Astrocyte (in vitro differentiated cells and primary cell): ENCODE measurements at places on chromosomes 4 and X. TPM values are rescaled to one million over a fixed set of nuclear protein-coding genes. Genes with fewer than 3 reads are reported as not detected.

Gene C4orf51
- not detected in 2 replicates for total RNA-seq

Gene RS1
- total RNA-seq: not detected in 2 replicates

- DNase-seq: no peak
Observed at GRCh38 chr4:116413222-116413621, 672.2 kb downstream of the TRAM1L1 start.

DNA sequence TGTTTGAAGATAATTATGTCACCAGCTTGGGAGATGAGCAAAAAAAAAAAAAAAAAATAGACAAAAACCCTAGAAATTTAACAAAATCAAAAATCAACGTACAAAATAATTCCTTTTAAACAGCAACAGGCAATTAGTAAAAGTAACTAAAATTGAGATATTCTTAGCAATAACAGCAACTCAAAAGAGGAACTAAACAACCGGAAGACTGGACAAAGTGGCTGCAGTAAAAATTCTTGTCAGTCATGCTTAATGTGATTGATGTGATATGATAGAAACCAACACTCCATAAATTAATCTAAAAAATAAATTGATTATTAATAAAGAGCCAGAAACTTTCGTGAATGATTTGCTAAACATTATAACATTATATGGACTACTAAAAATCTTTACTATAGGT lies 1534.6 kb upstream of the AGA start:
- DNase-seq: no peak
